Fibroblast of gingiva (primary cell): ENCODE measurements at places on chromosomes 5 and 9.

GRCh38 chr9:79572608-79573411 lies 1.0 kb downstream of the TLE4 start:
- peak; percentile 39 for DNase-seq

DNA sequence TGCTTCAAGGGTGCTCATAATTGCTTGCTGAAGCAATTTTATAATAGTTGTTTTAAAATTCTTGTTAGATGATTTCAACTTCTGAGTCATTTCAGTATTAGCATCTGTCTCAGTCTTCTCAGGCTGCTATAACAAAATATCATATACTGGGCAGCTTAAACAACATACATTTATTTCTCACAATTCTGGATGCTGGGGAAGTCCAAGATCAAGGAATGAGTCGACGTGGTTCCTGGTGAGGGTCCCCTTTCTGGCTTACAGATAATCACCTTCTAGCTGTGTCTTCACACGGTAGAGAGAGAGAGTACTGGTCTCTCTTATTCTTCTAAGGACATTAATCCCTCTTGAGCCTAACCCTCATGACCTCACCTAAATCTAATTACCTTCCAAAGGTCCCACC lies 160.4 kb downstream of the SIL1 start:
- no peak for DNase-seq

DNA sequence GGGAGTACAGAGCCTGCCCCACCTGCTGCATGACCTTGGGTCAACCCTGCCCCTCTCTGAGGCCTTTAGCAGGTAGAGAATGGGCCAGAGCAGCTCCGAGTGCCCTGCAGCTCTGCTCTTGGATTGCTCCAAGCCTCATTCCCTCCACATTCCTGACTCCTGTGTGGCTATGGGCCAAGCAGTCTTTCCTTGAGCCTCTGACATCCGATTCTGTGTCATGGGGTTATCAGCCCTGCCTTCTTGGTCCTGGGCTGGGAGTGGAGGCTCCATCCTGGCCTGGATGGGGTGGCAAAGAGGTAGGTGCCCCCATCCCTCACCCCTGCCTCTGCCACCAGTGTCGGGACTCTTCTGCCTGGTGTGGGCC lies 13.7 kb downstream of the FPGS start:
- DNase-seq, result no peak

DNA sequence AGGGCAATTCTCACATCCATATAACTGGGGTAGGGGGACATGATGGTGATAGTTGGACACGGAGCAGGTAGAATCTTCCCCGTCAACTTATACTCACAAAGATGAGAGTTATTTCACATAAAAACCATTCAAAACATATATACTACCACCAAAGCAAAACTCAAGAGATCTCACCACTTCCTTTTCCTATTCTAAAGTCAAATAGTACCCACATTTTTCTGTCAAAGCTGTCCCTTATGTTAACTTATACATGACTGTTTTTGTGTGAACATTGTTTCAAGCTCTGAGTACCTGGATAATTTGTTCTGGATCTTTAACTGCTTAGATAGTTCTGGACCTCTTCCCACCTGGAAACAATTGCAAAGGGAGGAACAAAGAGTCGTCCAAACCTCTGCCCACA lies 95.5 kb upstream of the MAN2A1 start:
- no peak for DNase-seq

DNA sequence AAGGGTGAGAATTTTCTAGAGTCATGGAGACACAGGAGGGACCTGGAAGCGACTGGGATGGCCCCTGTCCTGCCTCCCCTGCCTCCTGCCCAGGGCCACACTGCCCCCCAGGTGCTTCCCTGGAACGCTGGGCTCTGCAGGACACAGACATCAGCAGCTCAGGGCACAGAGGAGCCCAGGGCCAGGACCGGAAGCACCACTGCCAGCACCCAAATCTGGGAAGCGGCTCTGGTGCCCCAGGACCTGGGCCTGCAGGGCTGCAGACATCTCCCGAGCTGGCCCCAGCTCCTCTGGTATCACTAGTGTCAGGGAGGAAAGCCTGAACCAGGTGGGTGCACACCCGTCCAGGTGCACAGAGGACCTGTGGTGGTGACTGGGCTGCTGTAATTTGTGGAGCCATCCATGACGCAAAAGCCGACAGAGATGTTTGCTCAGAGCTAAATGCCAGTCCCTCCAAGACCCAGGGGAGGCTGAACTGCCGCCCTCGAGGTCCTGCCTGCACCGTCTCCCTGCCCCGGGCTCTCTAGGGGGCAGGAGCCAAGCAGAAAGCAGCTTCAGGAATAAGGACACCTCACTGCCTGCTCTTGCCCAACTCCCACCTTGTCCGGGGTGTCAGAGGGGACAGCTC lies 46.0 kb upstream of the SIMC1 start:
- no peak for DNase-seq

DNA sequence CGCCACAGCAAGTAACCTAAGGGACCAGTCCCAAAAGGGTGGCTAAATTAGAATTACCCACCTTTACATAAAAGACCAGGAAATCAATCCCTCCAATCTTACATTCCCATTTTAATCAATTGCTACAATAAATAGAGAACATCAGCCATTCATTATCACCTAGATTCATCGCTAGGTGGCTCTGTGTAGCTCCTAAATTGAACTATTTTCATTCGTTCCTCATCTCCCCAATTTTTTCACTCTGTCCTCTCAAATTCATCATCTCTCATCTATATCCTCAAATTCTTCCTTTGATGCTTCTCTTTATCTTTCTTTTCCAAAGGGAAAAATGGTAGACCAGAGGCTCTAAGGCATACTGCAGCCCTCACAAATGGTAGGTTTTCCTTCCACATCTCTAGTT lies 108.2 kb upstream of the TNC start:
- DNase-seq, result no peak

GRCh38 chr5:115343855-115344254 lies 47.4 kb upstream of the CCDC112 start:
- DNase-seq, result peak; percentile 57

- peak; percentile 34 for DNase-seq
Observed at GRCh38 chr9:120348951-120349429, 231.0 kb downstream of the CDK5RAP2 start.

DNA sequence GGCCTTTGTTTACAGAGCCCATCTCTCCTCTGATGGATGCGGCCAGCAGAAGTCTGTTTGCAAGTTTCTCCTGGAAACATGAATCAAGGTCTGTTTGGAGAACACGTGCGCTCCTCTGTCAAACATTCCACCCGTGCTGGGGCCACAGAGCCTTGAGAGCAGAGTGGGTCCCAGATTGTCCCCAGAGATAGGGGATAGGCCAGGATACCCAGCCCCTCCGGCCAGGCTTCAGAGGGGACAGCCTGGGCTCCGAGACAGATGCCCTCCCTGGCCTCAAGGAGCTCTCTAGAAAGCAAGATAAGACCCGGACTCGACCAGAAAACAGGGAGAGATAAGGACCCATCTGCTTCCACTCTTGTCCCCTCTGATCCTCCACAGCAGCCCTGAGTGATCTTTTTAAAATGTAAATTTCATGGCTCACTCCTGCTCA lies 40.4 kb upstream of the HAND1 start:
- DNase-seq, result no peak
